Fibroblast of the conjunctiva (primary cell): ENCODE measurements at places on chromosomes 6 and 20.

DNA sequence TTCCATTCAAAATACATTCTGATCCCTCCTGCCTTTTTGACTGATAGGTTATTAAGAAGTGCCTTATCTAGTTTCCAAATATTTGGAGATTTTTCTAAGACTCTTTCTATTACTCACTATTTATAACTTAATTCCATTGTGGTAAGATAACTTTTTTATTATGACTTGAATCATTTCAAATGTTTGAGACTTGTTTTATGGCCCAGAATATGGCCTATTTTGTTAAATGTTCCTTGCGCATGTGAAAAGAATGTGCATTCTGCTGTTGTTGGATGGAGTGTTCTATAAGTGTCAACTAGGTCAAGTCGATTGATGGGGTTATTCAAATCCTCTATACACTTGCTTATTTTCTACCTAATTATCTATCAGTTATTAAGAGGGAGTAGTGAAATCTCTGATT is 13.1 kb upstream of the TCP11 start:
- no peak for DNase-seq

GRCh38 chr6:41608443-41609151 is 29.7 kb upstream of the MDFI start:
- no peak for DNase-seq

GRCh38 chr6:64497634-64498033 is 862.0 kb downstream of the PHF3 start:
- no peak for DNase-seq

GRCh38 chr6:41578217-41579087 is 32.3 kb downstream of the FOXP4 start:
- DNase-seq = no peak

- no peak for DNase-seq
These were observed 49.6 kb downstream of the DCBLD1 start for GRCh38 chr6:117531809-117532725.

DNA sequence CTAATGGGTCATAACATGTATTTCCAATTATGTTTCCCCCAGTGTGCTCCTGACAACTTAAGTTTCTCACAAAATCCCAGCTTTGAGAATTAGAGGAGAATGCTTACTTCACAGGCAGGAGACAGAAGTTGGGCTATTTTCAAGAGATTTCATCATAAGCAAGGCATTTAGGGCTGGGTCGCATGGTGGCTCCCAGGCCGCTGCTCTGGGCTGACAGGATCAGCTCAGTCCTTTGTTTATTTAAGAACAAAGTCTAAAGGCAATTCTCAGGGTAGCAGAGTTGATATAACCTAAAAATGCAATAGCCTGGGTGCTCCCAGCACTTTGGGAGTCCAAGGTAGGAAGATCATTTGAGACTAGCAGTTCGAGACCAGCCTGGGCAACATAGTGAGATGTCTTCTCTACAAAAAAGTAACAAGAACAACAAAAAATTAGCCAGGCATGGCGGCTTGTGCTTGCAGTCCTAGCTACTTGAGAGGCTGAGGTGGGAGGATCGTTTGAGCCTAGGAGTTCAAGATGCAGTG is 10.9 kb downstream of the FOXQ1 start:
- peak; percentile 57 for DNase-seq

DNA sequence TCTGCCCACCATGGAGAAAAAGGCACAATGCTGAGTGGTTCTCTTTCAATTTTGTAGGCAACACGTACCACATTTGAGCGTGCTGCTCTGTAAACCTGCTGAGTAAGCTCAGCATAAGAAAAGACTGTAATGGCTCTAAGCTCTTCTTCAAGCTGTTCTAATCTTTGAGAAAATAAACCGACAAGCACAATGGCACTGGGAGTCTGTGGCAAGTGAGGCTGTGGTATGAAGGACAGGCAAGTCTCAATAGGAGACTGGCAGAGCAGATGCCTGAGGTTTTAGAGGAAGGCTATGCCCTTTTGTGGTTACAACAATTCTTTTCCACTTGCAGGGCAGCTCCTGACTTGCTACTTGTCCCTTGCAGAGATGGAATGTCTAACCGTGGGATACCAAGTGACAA is 136.7 kb upstream of the EXOC2 start:
- DNase-seq = no peak

GRCh38 chr6:112274774-112275173 is 20.4 kb upstream of the LAMA4 start:
- DNase-seq = no peak

- DNase-seq = no peak
These were observed 21.5 kb upstream of the CHD6 start for GRCh38 chr20:41639630-41640029.
